ENCODE measurements at places on chromosomes 2 and 18. TPM values are rescaled to one million over a fixed set of nuclear protein-coding genes. Genes with fewer than 3 reads are reported as not detected.

Gene REEP1
- total RNA-seq: 0.50 TPM

DNA sequence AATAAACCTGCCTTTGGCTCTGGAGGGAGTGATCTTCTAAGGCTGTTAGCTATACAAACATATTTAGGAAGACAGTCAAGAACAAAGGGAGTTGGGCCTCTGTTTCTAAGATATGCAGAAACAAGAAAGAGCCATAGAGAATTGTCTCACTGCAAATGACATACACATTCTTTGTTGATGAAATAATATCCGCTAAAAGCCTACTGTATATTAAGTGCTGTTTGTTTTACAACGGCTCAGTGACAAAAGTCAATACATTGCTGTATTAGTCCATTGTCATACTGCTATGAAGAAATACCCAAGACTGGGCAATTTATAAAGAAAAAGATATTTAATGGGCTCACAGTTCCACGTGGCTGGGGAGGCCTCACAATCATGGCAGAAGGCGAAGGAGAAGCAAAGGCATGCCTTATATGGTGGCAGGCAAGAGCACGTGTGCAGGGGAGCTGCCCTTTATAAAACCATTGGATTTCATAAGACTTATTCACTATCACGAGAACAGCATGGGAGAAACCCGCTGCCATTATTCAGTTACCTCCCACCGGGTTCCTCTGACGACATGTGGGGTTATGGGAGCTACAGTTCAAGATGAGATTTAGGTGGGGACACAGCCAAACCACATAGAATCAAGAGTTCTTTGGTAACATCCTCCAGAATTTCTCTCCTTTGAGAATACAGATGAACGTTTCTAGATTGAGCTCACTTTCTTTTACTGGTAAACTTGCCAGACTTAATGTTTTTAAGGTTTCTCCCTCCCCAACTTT lies 157.8 kb downstream of the PIK3C3 start:
- no peak for DNase-seq

GRCh38 chr2:62391696-62392095 lies 114.3 kb downstream of the TMEM17 start:
- DNase-seq: no peak

- no peak for DNase-seq
These were observed at the start of gene TDRD15 for GRCh38 chr2:21123473-21124393. Gene TDRD15, plus strand, starts transcription at chr2:21123968. Its CDS starts 13,500 bp downstream, at chr2:21137468.

GRCh38 chr2:37713258-37713700 lies 41.8 kb upstream of the CDC42EP3 start:
- DNase-seq: no peak

Gene PLEK
- total RNA-seq: 2.9 TPM

- DNase-seq: no peak
These were observed 136.5 kb downstream of the ZNF236 start for GRCh38 chr18:76958692-76959341.
